ENCODE measurements at places on chromosomes 5 and 9. TPM values are rescaled to one million over a fixed set of nuclear protein-coding genes. Genes with fewer than 3 reads are reported as not detected.

DNA sequence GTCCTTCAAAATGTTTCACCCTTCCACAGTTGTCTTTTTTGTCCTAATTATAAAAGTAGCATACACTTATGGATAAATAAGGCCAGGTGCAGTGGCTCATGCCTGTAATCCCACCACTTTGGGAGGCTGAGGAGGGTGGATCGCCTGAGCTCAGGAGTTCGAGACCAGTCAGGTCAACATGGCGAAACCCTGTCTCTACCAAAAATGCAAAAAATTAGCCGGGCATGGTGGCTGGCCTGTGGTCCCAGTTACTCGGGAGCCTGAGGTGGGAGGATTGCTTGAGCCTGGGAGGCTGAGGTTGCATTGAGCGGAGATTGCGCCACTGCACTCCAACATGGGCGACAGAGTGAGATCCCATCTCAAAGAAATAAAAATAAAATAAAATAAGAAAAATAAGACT lies 1.6 kb downstream of the C5orf52 start:
- no peak for DNase-seq

DNA sequence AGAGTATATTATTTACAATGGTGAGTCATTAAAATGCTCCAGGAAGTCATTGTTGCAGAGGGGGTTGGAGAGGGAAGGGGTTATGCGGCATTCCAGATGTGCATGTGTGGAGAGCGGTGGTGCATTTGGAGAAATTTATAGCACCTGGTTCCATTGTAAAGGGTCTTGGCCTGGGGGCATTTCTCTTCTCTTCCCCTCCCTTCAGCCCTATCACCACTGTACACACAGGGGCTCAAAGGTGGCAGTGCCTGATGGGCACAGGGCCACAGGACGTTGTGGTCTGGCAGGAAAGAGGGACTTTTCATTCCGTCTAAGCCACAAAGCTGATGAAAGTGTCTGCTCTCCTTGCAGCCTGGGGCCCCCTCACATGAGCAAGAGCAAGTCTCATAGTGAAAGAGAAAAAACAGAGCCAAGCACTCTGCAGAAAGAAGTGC lies 442.4 kb upstream of the ZNF462 start:
- no peak for DNase-seq

Gene SPAG8
- 5.0 TPM for total RNA-seq

GRCh38 chr9:83665580-83666200 lies 42.1 kb downstream of the UBQLN1 start:
- DNase-seq: no peak

DNA sequence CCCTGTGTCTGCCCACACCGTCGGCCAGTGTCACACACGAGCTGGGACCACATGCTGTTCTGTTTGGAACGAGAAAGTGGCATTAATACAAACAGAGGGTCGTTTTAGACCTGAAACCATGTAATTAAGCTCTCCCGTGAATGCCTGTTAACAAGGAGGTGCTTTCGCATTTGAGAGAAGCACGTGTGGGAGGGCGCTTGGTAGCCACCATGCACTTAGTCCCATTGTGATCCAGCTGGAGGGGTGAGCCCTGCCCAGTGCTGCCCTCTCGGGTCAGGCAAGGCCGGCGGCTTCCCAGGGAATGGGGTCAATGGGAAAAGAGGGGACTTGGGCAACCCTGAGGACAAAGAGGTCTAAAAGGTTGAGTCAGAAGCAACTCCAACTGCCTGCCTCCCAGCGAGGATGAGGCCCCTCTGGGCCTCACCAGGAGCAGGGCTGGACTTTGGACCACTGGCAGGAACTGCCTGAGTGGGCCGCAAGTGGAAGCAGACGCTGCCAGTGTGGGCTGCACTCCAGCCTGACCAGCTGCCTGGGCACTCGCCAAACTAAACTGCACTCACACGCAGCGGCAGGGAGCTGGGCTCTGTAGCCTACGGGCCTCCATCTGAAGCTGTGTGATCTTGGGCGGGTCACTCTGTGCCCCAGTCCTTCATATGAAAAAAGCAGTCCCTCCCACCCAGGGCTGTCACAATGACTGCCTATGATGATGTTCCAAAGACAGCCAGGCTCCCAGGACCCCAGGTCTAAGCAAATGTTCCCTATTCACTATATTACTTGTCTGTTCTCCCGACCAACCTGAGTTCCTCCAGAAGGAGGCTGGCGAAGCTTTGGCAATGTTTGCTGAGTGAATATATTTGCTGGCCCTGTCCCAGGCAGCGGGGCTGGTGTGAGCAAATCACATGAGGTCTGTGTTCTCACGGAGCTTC lies 195.7 kb downstream of the CDK5RAP2 start:
- DNase-seq: no peak

Gene SLC6A19
- not detected for total RNA-seq

Gene IL4
- total RNA-seq: not detected

DNA sequence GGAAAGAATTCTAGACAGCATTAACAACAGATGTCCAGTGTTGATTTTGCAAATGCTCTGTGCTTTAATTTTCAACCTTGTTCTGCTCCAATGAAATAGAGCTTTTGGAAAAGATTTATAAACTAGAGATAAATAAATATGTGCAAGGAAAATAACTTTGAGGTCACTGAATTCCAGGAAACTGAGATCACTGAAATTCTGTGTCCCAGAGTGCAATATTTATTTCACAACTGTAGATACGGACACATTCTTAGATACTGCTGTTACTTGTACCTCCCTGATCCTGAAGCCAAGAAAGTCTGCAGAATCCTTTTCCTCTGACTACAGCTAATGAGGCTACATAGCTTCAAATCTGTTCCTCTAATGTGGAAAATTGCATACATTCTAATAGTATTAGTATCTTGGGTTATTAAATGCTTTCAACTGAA lies 222.9 kb downstream of the DOCK8 start:
- DNase-seq: no peak
